NCI-H2029 (cell line): ENCODE measurements at places on chromosomes 4 and X.

DNA sequence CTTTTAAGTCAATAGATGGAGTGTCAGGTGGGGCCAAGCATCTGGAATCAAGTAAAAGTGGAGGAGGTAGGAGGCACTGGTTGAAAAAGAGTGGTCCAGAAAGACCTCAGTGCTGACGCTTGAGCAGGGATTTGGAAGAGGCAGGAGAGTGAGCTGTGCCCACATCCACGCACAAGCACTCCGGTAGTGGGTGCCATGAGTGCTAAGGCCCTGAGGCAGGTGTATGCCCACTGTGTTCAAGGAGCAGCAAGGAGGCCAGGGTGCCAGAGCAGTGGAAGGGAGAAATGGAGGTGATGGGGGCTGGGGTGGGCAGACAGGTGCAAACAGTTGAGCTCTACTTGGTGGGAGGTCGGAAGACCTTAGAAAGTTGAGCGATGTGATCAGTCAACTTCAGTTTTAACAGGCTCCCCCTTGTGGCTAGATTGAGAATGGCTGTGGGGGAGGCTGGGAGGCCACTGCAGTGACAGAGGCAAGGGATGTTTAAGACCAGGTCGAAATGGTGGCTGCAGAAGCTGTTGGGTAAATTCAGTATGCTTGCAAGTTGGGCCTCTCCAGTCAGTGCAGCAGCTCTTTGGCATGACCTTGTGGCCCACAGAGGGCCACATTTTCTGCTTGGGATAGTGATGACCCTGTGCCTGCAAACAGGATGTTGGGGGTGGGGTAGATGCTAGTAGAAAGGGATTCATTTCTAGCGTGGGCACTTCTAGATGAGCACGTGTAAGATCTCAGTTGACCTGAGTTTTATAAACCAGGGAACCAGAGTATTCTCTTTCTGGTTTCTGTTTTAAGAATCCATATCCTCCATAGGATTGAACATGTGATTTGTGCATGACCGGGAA lies 12.7 kb downstream of the TKTL1 start:
- no peak for DNase-seq

DNA sequence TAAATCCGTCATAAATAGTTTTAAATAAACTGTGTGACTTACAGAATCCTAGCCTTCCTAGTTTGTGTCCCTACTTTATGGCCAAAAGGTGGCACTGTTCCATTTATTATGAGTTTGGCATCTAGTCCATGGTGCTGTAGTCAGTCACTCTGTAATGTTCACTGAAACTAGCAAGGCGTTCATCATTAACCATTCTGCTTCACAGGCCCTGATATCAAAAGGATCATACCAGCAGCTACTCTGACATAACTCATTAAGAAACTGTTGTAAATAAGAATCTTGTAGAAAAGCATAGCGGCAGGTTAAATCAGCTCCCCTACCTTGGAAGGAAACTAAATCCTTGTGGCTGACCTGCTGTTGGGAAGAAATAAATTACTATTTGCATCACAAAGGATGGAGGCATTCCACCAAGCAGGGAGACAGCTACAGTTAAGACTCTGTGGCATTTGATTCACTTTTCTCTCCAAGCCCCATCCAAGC lies 919.6 kb upstream of the DIAPH2 start:
- DNase-seq = peak; percentile 0

GRCh38 chr4:105909787-105910281 lies 14.6 kb downstream of the NPNT start:
- DNase-seq = no peak

- no peak for DNase-seq
These were observed 17.8 kb downstream of the DKK2 start for GRCh38 chr4:107018344-107018735.

GRCh38 chr4:149121023-149121404 lies 678.8 kb upstream of the NR3C2 start:
- no peak for DNase-seq

DNA sequence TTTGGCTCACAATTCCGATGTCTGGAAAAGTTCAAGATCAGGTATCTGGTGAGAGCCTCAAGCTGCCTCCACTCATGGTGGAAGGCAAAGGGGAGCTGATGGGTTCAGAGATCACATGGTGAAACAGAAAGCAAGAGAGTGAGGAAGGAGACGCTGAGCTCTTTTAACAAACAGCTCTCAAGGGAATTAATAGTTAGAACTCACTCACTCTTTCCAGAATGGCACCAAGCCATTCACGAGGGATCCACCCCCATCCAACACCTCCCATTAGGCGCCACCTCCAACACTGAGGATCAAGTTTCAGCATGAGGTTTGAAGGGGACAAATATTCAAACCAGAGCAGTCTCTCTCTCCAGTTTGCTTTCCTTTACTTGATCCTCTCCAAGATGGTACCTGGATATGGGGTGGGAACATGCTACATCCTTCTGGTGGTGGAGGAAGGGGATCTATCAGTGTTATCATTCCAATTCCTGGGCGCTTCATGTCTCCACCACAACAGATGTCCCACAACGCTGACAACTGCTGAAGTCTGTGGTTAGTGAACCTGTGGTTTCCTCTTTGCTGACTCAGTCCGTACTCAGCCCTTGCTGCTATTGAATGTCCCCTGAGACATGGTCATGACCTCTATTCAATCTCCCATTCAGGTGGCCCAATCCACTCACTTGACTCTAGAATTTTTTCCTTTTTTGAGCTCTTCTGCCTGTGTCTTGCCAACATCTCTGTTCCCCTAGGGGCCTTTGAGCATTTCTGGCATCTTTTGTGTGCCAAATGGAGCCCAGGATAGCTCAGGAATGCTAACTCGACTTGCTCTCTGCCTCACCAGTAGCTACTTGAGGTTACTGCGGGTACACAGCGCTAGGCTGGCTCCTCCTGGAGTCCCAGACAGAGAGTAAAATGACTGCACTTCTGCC lies 395.2 kb downstream of the MID1IP1 start:
- peak; percentile 20 for DNase-seq

GRCh38 chr4:77600521-77601451 lies 4.8 kb upstream of the CXCL13 start:
- DNase-seq = peak; percentile 38

DNA sequence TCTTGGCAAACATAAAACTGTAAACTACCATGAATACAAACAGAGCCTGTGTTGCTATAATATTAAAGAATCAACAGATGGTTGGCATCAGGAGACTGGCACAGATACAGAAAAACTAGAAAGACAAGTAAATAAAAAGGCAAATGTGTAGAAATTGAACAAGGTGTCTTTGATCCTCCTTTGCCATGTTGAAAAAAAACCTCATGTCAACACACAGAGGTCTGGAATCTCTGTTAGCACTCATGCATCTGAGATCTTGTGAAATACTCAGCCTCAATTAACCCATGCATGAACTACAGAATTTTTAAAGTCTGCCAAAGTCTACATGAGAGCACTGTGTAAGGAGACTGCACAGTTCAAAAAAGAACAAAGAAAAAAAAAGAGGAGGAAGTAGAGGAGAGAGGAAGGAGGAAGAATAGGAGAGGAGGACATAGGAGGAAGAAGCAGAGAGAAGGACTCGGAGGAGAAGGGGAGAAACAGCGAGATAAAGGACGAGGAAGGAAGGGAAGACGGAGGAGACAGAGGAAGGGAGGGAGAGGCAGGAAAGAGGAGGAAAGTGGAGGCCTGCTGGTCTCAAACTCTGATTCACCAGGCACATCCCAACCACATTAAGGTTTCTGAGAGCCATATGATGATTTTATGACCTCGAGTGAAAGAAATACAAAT lies 52.8 kb downstream of the PRDM5 start:
- peak; percentile 29 for DNase-seq

GRCh38 chr4:89301003-89301402 lies 6.6 kb downstream of the GPRIN3 start:
- no peak for DNase-seq

DNA sequence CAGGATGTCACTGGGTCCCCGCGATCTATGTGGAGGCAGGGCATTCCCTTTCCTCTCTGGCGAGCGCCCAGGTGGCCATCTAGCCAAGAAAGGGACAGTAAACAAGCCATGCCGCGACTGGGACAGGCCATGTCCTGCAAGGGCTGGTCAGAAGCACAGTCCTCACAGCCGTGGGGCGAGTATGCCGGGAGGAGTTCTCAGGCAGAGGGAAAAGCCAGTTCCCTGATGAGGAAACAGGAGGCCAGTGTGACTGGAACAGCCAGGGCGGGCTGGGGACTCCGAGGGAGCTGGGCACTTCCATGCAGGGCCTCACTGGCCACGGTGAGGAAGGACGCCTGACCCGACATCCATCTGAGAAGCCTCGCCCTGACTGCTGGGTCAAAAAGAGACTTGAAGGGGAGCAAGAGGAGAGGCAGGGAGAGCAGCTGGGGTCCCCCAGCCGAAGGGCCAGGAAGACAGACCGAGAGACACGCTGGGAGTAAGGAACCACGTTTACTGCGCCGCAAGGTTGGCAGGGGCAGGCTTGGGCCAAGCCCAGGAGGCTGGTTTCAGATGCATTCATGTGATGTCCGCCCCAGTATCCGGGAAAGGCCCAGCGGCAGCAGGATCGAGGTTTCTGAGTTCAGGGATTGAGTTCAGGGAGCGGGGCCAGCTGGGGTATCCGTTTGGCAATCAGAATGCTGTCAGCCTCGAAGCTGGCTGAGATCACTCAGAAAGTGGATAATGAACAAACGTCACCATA lies 15.0 kb downstream of the CFAP99 start:
- no peak for DNase-seq

- DNase-seq = no peak
These were observed 583.5 kb upstream of the FAT1 start for GRCh38 chr4:187307131-187307530.

GRCh38 chr4:75953509-75953908 lies 12.7 kb upstream of the NAAA start:
- no peak for DNase-seq

DNA sequence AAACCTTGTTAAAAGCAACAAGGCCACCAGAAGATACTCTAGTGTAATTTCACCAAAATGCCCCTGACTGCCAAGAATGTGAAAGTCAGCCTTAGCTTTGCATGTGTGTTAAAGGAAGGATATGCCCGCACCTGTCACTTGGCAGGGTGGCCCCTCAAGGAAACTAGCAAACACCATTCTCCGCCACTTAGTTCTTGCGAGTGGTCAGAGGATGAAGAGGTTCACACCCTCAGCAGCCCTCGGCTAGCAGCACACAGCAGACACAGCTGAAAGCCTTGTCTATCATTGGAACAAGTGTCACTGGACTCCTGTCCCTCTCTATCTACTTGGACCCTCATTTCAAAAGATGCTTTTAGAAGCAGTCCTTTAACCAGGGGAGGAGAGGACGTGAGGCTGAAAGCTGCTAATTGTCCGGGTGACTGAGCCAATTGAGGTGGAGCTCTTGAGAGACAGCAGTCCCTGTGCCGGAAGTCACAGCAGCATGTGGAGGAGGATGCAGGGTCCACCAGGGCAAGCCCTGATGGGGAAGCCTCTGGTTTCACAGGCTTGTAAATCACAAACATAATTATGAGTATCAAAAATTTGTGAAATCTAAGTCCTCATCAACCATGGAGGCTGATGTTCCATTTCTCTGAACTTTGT lies 18.0 kb downstream of the HHIP start:
- no peak for DNase-seq

GRCh38 chrX:43522582-43522981 lies 133.5 kb upstream of the MAOA start:
- no peak for DNase-seq

DNA sequence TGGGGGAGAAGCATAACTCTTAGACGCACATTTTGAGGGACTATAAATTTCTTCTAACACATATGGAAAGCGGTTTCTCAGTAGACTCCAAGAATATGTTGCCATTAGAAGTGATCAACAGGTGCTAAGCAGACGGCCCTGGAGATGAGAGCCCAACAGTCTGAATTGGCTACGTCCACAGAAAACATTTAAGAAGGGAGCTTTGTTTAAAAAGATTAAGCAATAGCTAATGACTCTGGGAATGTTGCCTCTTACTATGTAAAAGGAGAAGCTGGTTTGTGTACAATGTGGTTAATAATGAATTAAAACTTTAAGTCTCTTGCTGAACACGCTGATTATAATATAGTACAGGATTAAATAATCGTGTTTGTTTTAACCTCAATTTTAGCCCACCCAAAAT lies 399.5 kb downstream of the SMARCA1 start:
- no peak for DNase-seq

DNA sequence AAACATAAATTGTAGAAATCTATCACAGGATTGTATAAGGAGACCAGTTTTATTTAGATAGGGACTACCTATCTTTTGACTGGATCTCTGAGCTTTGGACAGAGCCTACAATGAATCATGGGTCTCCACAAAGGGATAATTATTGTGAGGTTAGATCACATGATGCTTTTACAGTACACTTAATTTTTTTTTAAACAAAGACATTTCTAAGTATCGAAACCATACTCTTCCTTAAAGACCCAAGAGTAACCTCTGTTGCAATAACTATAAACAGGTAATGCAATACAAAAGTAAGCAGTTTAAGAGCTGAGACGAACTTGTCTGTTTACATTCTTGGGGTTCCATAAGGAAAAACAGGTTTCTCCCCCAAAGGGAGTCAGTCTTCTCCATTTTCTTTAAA lies 64.3 kb upstream of the GABRE start:
- no peak for DNase-seq

DNA sequence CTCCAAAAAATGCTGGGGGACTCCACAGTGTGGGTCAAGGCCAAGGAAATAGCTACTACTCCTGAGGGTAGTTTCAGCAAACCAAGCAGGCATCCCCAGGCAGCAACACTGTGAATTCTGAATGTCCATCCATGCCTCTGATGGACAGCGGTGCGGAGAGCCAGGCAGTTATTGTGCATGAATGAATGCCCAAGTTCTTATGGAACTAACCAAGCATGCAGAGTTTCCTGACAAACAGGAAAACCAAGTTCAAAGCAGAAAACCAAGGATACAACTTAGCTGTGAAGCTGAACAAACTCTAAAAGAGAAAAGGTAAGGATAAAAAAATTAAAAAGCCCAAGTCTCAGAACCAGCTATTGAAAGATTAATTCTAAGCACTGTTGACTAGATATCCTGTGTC lies 642.6 kb upstream of the HS3ST1 start:
- no peak for DNase-seq

GRCh38 chr4:680928-681645 lies 6.7 kb downstream of the MYL5 start:
- no peak for DNase-seq
